T-helper 9 cell (primary cell): ENCODE measurements at places on chromosomes 3 and 15.

DNA sequence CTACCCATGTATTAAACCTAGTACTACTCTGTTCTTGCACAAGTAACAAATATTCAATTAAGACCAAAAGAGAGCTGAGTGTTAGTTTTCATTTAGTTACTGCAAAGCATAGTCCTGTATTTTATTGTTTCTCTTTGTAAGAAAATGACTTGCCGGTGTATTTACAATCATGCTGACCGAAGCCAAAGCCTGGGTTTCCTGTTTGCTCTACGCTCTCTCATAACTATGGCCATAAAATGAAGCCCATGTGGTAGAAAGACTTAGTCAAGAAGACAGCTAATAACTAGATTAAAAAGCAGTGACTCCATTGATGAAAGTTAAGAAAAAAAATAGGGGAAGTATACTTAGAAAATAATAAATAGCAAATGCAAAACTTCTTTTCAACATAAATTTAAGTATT, 479.9 kb downstream of the CNTN4 start:
- no peak for DNase-seq

GRCh38 chr15:73897441-73898261, 24.3 kb downstream of the TBC1D21 start:
- peak; percentile 55 for DNase-seq

GRCh38 chr3:139284221-139284620, 59.6 kb upstream of the MRPS22 start:
- DNase-seq: no peak

GRCh38 chr3:42667096-42667522, 13.6 kb downstream of the ZBTB47 start:
- DNase-seq: no peak

GRCh38 chr3:81245043-81245442, 516.4 kb downstream of the GBE1 start:
- no peak for DNase-seq

DNA sequence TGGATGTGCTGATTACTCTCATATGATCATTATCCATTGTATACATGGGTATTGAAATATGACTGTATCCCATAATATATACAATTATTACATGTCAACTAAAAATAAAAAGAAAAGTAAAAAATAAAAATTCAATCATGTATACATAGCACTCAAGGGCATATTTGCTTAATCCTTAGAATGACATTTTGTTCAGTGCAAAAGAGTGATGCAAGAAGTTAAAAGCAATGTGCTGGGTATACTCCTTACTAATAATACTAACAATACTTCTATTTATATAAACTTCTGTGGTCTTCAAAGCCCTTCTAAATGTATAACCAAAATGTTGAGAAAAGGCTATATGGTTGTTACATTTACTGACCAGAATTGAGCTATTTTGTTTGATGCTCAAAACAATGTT, 23.2 kb upstream of the TM4SF1 start:
- no peak for DNase-seq

- no peak for DNase-seq
Observed at GRCh38 chr3:106829206-106829605, 548.0 kb upstream of the CCDC54 start.

- DNase-seq: no peak
Observed at GRCh38 chr3:123337948-123338619, 110.8 kb downstream of the ADCY5 start.

- DNase-seq: no peak
Observed at GRCh38 chr15:87576486-87577176, 679.9 kb downstream of the NTRK3 start.

GRCh38 chr3:127039719-127040118, 56.8 kb downstream of the PLXNA1 start:
- DNase-seq: no peak

DNA sequence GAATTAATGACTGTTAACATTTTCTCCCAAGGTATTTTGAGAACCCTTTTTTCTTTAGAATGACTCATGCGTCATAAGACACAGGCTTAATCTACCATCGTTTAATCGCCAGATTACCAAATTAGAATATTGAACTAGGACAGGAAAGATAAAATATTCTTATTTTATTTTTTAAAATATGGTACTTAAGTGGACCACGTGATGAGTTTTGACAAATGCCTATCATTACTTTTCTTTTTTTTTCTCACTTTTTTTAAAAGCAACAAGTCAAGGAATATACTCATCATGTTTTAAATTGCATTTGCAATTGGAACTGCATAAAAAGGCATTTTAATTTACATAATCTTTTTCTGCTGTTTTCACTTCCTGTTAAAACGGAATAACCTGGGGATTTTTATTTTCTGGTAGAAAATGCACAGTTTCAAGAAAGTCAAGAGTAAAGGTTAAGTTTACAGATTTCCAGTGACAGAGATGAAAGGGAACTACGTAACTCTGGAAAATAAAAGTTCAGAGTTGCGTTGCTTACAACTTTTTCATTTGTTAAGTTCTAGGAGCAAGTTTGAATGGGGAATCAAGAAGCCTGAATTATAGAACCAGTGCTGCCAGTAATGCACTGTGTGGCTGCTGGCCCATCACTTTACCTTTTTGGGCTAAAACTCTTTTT, 23.6 kb downstream of the SIAH2 start:
- no peak for DNase-seq

GRCh38 chr15:72034351-72034750, 83.6 kb downstream of the MYO9A start:
- no peak for DNase-seq

DNA sequence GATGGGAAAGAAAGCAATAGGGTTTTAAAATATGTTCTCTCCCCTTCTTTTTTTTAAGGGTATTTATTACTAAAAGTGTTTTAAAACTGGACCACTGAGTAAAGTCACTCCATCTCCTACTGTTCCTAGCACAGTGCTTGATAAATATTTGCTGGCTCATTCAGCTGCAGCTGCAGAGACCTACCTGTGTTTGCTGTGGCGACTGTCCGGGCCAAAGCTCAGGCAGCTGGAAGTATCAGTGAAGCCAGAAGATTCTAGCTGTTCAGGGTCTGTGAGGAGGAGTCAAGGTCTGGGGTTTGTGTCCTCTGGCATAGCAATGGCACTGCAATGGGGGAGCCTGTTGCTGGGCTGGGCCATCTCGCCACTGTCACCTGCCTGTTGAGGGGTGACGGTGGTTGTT, 109.9 kb downstream of the RPLP1 start:
- DNase-seq: no peak

DNA sequence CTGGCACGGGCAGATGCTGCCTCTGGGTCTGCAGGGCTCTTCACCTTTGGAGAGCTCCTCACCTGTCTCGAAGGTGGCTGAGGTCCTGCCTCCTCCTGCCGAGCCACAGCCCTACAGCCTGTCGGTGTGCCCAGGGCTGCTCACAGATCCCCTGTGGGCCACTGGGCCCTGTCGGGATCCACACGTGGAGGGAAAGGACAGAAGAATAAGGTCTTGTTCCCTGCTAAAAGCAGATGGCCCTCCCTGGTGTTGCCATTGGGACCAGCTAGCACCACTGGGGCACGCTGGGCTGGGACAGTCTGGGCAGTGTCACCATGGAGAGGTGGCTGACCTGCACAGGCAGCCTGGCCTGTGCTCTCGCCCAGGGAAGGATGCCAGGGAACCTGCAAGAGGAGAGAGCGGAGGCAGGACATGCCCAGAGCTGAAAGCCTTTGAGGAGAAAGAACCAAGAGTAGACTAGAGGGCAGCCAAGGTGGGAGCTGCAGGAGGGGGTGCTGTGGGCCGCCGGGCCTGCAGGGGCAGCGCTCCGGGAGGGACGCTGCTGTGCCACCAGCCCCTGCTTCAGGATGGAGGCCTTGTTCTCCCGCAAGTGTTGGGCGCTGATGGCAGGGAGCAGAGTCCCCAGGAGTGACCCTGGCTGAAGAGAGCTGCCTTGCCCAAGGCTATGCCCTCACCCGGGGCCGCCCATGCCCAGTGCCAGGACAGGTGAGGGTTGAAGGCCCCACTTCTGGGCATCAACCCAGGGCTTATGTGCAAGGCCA, 210.2 kb downstream of the XXYLT1 start:
- DNase-seq: no peak

- no peak for DNase-seq
Observed at GRCh38 chr3:186997061-186997460, 66.7 kb downstream of the ST6GAL1 start.

GRCh38 chr3:69675786-69676530, 63.3 kb upstream of the MITF start:
- DNase-seq: no peak

GRCh38 chr15:31034152-31034551, 42.7 kb upstream of the MTMR10 start:
- DNase-seq: no peak

DNA sequence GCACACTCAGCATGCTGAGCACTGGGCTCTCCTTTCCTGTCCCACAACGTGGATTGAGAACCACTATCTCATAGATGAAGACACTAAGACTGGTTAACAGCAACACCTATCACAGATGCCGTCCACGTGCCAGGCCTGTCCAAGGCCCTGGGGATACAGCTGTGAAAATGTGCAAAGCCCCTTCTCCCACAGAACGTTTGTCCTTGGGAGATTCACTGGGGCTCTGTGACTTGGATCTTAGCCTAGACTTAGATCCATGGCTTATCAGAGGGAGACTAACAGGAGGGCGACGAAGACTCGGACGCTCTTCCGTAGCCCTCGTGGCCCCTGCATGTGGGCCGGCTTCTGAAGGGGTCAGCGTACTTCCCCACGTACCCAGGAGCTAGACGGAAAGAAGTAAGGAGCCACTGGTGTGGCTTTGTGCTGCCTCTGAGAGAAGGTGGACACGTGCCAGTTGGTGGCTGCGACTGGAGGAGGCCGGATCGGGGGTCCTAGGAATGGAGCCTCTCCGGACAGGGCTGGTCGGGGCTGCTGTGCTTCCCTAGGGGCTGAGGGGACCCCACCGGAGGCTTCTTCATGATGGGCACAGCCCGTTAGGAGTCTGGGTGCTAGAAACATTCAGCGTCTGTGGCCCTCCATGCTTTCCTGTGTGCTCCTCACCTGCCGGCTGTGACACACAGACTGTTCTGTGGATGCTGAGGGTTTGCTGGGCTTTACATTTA, 964 bp downstream of the NRROS start:
- DNase-seq: no peak

DNA sequence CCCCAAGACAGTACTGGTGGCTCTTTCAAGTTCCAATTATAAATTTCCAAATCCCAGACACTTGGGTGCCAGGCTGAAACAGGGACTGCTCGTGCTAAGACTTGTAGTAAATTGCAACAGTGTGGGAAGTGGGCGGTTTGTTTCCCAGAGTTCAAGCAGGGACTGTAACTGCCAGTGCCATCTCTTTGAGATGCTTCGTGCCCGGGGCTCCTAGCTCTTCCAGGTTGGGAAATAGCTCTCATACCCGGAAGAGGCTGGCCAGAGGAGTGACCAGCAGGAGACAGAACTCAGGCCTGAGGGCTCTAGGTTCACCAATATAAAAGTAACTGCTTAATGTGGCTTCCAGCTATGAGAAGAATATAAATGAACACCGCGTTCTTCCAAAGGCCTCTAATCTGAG, 54.0 kb upstream of the NEO1 start:
- DNase-seq: no peak

- no peak for DNase-seq
Observed at GRCh38 chr3:152204218-152204617, 64.5 kb upstream of the MBNL1 start.

GRCh38 chr3:130354430-130354829, 9.0 kb downstream of the COL6A5 start:
- DNase-seq: no peak

DNA sequence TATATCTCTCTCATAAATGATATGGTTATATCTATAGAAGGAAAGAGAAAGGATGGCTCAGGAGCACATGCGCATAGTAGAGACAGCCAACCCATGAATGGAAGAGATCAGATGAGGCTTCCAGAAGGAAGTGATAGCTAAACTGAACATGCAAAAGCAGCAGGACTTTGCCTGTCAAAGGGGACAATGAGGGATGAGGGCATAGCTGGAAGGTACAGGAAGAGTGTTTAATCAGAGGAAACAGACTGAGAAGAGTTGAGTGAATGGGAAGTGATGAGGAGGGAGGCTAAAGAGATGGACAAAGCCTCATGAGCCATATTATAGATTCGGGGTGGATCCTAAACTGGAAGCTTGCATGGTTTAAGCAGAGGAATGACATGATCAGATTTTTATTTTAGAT, 26.5 kb upstream of the VEPH1 start:
- DNase-seq: no peak

GRCh38 chr3:117417411-117417810, 707.8 kb downstream of the TUSC7 start:
- DNase-seq: no peak

- DNase-seq: no peak
Observed at GRCh38 chr3:49119439-49119838, 1.2 kb downstream of the USP19 start.

DNA sequence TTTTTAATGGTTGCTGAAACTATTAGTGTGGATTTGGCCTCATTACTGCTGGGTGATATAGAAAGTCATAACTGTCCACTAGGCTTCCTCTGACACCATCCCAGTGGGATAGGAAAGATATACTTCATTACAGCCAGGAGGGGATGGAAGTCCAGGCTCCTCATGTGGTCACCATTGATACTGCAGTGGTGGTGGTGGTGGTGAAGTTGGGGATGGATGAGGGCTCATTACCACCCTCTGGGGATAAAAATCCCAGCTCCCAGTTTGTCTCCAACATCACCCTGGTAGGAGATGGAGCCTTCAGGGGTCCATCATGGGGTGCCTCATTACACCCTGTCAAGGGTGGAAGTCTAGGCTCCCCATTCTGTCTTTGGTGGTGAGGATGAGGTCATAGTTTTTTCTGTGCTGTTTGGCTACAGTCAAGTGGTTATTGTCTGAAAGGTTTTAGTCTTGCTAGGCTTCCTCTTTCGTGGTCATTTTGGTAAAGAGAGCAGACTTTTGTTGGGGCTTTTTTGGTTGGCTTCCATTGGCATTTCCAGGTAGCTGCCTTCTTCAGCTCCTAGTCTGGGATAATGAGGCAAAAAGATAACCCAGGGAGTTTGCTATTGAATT, 30.1 kb upstream of the FILIP1L start:
- no peak for DNase-seq

GRCh38 chr15:62603742-62604141, 438.7 kb upstream of the C2CD4B start:
- DNase-seq: no peak

DNA sequence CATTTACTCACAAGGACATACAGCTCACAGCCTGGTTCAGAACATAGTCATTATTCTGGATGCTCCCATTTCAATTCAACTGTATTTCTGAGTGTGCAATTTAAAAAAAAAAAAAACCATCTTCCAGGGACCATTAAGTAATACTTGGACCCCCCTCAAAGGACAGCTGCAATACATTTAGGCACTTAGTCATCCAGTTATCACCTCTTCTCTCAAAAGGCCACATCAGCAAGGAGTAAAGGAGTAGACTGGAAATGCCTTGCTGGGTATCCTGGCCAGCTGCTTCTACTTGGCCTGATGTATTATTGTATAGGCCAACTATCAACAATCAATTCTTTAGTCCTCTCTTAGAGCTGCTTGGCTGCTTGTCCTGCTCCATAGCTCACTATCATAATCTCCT, 211.4 kb upstream of the SETMAR start:
- DNase-seq: no peak

GRCh38 chr15:80861731-80862170, 82.6 kb downstream of the CEMIP start:
- no peak for DNase-seq
